ENCODE measurements at places on chromosomes 1 and 21.

- DNase-seq, result no peak
Measured at GRCh38 chr1:103900005-103900404, 150.3 kb downstream of the AMY1C start.

GRCh38 chr1:17573518-17574041, 34.1 kb downstream of the ARHGEF10L start:
- no peak for DNase-seq

DNA sequence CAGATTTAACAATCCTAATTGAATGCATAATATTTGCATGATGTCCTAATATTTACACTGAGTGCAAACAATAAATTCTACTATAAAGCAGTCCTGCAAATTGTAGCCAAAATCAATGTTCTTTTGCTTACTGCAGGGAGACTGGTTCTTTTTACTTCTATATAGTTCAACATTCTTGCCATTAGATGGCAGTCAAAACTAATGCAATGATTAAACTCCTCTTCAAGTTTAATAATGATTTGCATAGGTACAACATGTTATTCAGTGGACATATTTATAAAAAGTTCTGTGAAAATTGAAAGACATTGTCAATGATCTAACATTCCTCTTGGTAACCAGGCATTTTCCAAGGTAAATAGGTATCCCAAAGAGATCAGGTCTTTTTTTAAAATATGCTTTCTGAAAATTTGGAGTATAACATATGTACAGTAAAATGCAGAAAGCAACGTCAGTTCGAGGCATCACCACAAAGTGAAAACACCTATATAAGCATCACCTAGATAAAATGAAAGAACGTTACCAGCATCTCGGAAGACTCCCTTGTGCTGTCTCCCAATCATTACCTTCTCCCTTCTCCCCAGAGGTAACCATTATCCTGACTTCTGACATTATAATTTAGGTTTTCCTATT, 9.8 kb upstream of the FNBP1L start:
- DNase-seq, result no peak

DNA sequence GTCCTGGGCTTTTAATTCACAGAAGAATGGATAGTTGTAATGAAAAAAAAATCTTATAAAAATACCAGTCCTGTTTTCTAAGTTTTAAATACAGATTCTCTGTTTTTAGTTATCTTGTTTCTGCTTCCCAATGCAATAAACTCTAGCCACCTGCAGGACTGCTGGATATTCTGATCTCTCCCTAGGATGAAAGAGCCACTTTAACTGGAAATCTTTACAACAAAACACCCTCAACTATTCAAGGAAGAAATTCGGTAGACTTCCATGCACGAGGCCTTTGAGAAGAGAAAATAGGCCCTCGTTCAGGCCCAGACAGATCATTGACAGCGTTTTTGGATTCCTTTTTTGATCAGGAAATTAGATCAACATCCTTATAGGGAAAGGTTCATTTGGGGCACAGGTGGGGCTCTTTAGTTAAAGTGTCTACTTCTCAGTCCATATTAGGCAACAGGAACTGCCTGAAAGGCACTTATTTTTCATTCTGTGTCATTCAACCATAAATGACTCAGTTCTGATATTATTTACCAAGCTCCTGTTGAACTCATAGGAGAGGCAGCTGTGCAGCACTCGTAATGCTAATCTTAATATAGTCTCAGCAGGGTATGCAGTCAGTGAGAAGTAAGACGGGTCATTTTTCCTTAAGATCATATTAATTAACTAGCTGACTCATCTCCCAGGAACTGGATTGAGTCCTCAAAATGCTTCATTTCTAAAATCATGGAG, 71.1 kb upstream of the ERRFI1 start:
- DNase-seq, result no peak

GRCh38 chr1:168387781-168388760, 107.4 kb downstream of the TBX19 start:
- no peak for DNase-seq

DNA sequence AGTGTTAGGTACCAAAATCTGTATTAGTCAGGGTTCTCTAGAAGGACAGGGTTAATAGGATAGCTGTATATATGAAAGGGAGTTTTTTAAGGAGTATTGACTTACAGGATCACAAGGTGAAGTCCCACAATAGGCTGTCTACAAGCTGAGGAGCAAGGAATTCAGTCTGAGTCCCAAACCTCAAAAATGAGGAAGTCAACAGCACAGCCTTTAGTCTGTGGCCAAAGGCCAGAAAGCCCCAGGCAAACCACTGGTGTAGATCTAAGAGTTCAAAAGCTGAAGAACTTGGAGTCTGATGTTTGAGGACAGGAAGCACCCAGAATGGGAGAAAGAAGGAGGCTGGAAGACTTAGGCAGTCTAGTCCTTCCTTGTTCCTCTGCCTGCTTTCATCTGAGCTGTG, 487.5 kb upstream of the CHRM3 start:
- DNase-seq, result no peak

Data from T-helper 1 cell (primary cell).